ENCODE measurements at places on chromosomes 7 and 10. TPM values are rescaled to one million over a fixed set of nuclear protein-coding genes. Genes with fewer than 3 reads are reported as not detected.

- no peak for DNase-seq
Observed at GRCh38 chr7:31603046-31603445, 84.0 kb upstream of the PPP1R17 start.

OPN1SW gene
- not detected for total RNA-seq

MACC1 gene
- total RNA-seq, result under 0.01 TPM

ATXN7L1 gene
- total RNA-seq, result 5.8 TPM

All from dermis blood vessel endothelial cell (primary cell).